ENCODE measurements at places on chromosomes 7 and 10. TPM values are rescaled to one million over a fixed set of nuclear protein-coding genes. Genes with fewer than 3 reads are reported as not detected.

GRCh38 chr7:29126804-29127203 lies 19.5 kb downstream of the CPVL start:
- H3K4me3 ChIP-seq, result no peak overlapping the region
- no peak for DNase-seq
- no peak overlapping the region for H3K27ac ChIP-seq
- no peaks in the 10 kb centered on the region for H3K27me3 ChIP-seq
- no peaks in the 10 kb centered on the region for H3K36me3 ChIP-seq
- H3K4me1 ChIP-seq, result peaks cover 28% of the 10 kb centered on the region

GRCh38 chr10:34816501-34817002 lies 1.5 kb upstream of the PARD3 start:
- H3K27me3 ChIP-seq, result peaks cover 4% of the 10 kb centered on the region
- no peaks in the 10 kb centered on the region for H3K36me3 ChIP-seq
- H3K4me3 ChIP-seq, result peak overlapping the region; percentile 95
- no peak for DNase-seq
- peaks cover 52% of the 10 kb centered on the region for H3K4me1 ChIP-seq

DNA sequence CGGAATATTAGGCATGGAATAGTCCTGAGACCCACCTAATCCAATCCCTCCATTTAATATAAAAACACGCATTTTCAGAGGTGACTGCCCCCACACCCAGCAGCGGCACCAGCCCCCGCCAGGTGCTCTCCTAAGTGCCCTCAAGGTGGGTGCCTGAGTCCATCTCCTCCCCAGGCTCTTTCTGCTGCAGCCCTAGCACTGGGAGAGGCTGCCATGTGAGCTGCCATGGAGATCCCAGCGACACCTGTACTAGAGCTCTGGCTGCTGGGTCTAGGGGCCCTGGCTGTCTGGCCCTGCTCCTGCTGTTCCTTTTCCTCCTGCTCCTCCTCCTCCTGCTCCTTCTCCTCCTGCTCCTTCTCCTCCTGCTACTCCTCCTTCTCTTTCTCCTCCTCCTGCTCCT lies 191.1 kb upstream of the BMPER start:
- H3K4me1 ChIP-seq, result peaks cover 9% of the 10 kb centered on the region
- H3K27me3 ChIP-seq, result no peaks in the 10 kb centered on the region
- H3K4me3 ChIP-seq, result no peak overlapping the region
- no peaks in the 10 kb centered on the region for H3K36me3 ChIP-seq

DNA sequence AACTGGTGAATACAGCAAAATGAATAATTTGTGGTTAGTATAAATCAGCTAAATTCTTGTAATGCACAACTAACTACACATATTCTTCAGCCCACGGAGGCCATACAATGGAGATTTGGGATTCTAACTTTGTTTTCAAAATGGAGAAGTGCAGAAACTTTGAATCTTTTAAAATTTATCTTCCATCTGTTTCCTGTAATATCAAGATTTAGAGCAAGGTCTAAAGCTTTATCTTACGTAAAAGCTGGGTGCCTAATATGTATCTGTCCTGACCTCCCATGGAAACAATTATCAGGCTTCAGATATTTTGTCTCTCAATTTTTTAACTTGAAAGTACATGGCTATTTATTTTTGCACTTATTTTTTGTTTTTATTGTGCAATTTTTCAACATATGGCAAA lies 5.0 kb upstream of the AHR start:
- no peak for DNase-seq
- H3K27ac ChIP-seq, result peak overlapping the region; percentile 58
- H3K27me3 ChIP-seq, result no peaks in the 10 kb centered on the region
- peaks cover 38% of the 10 kb centered on the region for H3K4me1 ChIP-seq
- no peaks in the 10 kb centered on the region for H3K36me3 ChIP-seq
- no peak overlapping the region for H3K4me3 ChIP-seq

DNA sequence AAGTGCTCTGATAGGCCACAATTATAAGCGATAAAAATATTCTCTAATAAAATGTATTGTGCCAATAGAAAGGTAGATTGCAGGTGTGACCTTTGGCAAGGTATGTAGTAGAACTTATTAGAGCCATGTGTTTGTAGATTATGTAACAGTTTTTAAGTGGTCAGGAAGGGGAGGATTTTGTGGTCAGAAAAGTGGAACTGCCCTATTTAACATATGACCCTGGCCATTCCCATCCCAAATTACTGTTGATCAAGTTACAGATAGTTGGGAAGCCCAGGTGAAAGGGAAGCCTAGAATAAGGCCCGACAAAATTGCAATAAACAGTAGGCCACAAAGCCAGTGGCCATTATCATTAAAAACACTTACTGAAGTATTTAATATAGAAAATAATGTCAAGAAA lies 89.2 kb downstream of the SPAG6 start:
- DNase-seq, result no peak
- H3K36me3 ChIP-seq, result no peaks in the 10 kb centered on the region
- peaks cover 12% of the 10 kb centered on the region for H3K27me3 ChIP-seq
- peaks cover 33% of the 10 kb centered on the region for H3K4me1 ChIP-seq
- H3K4me3 ChIP-seq, result no peak overlapping the region

Gene IKZF1
- total RNA-seq, result 2.1 TPM

Gene CALHM1
- not detected for total RNA-seq

Data from left ventricle myocardium inferior (tissue), 1 donor.